ENCODE measurements at places on chromosomes 2 and 18.
A peak's percentile ranks its signal among the peaks of the same experiment; 100 is the strongest.

DNA sequence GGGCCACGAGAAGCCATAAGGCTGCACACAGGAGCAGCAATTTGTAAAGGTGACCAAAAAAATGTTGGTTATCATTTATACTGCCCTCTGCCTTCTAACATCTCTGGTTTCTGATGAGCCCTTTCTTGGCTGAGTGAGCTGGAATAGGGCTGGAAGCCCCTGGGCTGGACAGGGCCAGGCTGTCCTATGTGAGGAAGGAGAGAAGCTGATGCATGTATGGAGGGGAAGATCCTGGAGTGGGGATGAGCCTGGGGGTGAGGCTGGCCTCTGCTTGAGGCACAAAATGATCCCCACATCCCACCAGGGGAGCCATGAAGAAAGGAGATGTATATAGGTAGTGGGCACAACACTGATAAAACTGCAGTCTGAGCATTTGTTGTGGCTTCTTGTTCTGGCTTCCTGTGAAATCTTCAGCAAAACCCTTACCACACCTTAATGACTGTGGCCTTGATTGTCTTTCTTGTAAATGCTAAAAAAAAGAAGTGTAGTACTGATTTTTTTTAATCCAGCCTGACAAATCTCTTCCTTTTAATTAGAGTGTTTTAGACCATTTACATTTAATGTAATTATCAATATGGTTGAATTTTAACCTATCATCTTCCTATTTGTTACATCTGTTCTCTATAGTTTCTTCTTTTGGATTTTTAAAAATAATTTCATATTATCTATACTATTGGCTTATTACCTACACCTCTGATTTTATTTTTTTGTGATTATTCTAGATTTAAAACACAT is 5.6 kb downstream of the SNED1 start:
- no peak for DNase-seq

- DNase-seq, result no peak
Measured at GRCh38 chr2:109290887-109291643, 162.1 kb downstream of the SH3RF3 start.

GRCh38 chr2:234348081-234348480 is 148.8 kb downstream of the ARL4C start:
- no peak for DNase-seq

DNA sequence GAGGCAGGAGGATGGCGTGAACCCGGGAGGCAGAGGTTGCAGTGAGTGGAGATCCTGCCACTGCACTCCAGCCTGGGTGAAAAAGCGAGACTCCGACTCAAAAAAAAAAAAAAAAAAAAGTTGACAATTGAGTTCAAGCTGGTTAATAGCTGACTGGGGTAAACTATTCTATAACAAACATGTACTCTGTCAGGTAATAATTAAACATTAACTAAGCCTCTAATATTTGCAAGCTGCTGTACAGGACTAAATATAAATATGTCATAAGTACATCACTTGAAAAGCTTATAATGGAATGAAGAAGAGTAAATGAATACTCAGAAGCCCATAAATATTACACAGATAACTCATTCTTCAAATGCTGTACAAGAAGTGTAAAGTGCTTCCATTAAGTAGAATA is 190.4 kb upstream of the CRIM1 start:
- DNase-seq, result no peak

- no peak for DNase-seq
Measured at GRCh38 chr18:32328379-32328778, 138.5 kb downstream of the MEP1B start.

- DNase-seq, result no peak
Measured at GRCh38 chr2:45154606-45155155, 145.4 kb upstream of the SIX2 start.

DNA sequence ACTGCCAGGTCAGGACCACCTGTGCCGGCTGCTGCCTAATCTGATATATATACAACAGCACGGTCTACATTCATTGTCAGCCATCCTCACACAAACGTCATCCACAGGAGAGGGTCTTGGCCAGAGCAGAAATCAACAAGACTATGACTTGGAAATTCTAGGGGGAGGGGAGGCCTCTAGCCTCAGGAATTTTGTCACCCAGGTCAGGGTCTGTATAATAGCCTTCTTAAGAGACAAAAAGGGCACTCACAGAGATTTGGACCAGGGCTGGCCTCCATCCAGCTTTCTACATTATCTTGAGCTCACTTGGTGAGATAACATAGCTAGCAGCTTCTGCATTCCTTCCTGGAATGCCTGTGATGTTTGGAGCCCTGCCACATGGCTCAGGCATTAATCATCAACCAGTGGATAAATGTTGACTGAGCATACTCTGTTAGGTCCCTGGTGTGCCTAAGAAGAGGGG is 50.4 kb upstream of the CTIF start:
- no peak for DNase-seq

DNA sequence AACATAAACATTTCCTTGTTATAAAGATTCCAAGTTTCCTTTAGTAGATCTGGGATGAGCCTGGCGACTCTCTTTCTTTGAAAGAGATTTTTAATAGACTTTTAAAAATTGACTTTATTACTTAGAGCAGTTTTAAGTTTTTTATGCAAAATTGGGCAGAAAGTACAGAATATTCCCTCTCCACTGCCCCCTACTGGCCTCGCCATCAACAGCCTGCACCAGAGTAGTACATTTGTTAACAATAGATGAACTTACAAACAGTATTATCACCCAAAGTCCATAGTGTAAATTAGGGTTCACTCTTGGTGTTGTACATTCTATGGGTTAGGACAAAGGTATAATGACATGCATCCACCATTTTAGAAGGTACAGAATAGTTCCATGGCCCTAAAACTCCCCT is 3.9 kb downstream of the MAP3K19 start:
- DNase-seq, result peak; percentile 17

DNA sequence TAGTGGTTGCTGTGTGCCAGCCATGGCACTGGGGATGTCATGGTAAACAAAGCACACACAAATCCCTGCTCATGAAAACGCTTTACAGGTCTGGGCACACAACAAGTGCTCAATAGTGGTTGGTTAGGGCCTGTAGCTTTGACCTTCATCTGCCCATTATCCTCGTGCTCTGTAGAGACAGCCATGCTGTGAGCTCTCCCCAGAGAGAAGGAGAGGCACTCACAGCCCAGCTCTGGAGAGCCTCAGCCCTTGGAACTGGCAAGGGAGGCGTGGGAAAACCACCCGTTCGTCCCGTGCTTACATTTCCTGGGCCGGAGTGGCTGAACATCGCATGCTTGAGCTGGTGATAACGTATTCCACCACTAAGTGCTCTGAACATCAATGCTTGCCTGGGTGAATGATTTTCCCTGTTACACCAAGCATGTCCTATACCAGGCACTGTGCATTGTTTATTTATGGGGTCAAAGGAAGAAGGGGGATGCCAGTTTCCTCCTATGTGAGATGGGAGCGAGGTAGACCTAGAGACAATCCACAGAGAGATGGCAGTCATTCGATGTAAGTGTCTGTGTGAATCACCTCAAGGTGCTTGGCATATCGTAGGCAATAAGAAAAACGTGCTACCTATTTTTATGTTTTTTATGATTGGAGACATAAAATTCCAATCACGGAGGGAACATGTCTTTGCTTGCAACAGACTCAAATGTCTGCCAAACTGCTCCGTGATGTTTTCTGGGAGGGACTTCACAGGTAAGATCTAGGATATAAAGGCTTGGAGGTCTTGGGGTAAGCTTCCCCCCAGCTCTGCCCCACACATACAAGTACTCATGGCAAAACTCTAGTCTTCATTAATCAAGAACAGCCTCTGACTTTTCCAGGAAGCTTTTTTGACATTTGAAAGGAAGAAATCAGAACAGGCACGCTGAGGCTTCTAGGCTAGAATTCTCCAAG is 75.5 kb downstream of the DDX1 start:
- no peak for DNase-seq

DNA sequence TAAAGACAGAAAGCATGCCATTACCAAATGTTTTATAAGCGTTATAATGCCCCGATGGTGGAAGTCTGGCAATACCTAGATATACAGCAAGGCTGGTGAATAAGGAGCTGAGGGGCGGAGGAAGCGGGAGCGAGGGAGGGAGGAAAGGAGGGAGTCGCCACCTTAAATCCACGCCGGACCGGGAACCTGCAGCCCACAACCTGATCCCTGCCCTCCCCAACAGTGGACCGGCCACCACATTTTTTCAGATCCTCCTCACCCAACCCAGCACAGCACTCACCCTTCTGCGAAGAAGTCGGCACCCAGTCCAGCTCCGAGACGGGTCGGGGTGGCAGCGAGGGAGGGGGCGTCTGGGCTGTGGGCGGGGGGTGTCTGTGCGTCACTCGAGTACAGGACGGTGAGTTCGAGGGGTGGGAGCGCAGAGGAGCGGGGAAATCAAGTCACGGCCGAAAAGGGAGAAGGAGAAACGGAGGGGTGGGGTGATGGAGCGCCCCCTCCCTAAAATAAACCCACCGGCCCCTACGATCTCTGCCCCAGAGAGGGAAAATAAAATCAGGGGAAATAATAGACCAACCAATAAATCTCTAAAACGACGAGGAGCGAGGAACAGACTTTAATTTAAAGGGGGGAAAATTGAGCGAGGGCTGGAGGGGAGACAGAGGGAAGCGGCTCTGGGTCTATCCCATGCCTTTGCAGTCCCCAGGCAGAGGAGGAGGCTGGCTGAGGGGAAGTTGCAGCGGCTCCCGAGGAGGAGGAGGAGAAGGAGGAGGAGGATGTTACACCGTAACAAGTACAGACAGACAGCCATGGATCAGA is 96.5 kb upstream of the SERTAD2 start:
- DNase-seq, result peak; percentile 67

DNA sequence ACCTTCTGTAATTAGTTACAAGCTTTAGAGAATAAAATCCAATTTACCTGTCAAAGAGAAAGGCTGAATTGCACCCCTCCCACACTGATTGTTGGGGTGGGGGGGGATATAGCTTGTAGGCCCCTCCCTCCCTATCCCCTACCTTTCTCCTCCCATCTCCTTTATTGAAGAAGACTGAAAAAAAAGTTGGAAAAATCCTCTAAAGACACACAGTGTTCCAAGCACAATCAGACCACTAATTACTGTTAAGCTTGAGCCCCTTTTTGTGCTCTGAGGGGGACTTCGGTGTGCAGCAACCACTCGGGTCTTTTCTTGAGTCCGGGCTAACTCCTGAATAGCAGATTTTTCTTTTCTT is 43.0 kb upstream of the FZD5 start:
- DNase-seq, result no peak

GRCh38 chr2:65985986-65986385 is 448.9 kb upstream of the MEIS1 start:
- DNase-seq, result no peak

DNA sequence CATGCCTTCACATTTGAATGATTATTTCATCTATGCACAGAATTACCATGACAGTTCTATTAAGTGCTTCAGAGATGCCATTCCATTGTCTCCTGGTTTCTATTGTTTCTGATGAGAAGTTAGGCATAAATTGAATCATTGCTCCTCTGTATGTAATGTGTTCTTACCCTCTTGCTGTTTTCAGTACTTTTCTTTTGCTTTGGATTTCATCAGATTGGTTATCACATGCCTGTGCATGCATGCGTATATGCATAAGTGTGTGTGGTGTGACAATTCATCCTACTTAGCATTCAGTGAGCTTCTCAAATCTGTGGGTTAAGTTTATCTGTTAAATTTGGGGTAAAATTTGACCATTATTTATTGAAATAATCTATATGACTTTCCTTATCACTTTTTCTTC is 263.3 kb upstream of the RND3 start:
- DNase-seq, result no peak

DNA sequence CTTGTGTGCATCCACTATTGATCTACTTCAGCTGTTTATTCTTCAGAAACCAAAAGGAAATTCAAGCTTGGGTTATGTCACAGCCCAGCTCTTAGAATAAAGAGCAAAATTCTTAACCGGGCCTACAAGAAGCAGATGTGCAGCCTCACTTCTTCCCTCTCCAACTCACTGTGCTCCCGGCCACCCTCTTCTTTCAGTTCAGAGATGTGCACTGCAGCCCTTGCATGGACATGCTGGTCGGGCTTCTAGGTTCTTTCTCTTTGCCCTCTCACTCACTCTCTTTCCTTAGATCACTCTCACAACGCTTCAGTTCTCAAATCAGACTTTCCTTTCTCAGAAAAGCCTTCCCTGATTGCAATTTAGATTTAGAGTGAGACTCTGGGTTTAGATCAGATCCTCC is 104.1 kb downstream of the CHN1 start:
- peak; percentile 17 for DNase-seq

- no peak for DNase-seq
Measured at GRCh38 chr2:51011254-51011653, 20.7 kb downstream of the NRXN1 start.

DNA sequence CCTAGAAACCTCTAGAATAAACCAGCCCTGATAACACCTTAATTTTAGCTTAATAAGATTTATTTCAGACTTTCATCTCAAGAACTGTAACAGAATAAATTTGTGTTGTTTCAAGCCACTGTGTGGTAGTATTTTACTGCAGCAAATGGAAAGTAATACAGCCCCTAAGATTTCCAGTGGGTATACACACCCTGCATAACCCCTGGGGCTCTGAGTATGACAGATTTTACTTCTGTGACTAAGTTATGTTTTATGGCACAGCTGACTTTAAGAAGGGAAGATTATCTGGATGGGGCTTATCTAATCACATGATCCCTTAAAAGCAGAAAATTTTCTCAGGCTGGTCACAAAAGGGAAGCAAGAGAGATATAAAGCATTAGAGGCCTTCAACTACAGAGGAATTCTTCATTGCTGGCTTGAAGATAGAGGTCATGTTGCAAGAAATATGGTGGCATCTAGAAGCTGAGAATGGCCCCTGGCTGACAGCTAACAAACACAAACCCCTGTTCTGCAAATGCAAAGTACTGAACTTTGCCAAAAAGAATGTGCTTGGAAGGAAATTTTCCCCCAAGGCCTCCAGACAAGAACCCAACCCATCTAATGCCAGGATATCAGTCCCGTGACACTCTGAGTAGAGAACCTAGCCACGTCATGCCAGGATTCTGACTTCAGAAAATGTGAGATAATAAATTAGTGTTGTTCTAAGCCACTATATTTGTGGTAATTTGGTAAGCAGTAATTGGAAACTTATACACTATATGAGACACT is 67.8 kb upstream of the SLC9A2 start:
- DNase-seq, result no peak

DNA sequence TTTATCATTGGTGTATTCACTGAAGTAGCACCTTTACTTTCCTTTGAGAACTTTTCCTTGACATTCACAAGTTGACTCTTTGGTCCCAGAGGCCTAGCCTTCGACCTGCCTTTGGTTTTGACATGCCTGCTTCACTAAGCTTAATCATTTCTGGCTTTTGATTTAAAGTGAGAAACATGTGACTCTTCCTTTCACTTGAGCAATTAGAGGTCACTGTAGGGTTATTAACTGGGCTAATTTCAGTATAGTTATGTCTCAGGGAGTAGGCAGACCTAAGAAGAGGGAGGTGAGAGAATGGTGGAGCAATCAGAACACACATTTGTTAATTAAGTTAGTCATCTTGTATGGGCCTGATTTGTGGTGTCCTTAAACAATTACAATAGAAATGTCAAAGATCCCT is 1040.7 kb upstream of the SLC39A10 start:
- no peak for DNase-seq

GRCh38 chr18:32270341-32270740 is 80.5 kb downstream of the MEP1B start:
- DNase-seq, result no peak

DNA sequence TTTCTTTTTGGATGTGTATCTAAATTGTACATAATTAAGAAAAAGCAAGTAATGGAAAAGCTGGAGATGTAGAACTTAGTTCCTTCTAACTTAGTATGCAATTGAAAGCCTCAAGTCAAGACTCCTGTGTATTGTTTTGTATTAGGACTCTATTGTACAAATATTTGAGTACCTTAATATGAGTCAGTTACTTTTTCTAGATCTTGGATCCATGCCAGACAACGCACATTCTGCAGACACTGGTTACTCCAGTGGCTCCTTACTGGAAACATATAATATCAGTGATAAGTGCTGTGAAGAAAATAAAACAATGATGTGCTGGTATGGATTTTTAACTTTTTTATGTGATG is 1.5 kb downstream of the SLC39A10 start:
- no peak for DNase-seq
